Activated CD4-positive, alpha-beta T cell treated with anti-CD3 and anti-CD28 coated beads, Interleukin-2, amount 10 ng/mL, durations not matched to agents 24 days and 14 days (primary cell): ENCODE measurements at places on chromosomes 5 and 9.
A peak's percentile ranks its signal among the peaks of the same experiment; 100 is the strongest.

- peak; percentile 82 for DNase-seq
These were observed 272.7 kb upstream of the PANK3 start for GRCh38 chr5:168851902-168852321.

DNA sequence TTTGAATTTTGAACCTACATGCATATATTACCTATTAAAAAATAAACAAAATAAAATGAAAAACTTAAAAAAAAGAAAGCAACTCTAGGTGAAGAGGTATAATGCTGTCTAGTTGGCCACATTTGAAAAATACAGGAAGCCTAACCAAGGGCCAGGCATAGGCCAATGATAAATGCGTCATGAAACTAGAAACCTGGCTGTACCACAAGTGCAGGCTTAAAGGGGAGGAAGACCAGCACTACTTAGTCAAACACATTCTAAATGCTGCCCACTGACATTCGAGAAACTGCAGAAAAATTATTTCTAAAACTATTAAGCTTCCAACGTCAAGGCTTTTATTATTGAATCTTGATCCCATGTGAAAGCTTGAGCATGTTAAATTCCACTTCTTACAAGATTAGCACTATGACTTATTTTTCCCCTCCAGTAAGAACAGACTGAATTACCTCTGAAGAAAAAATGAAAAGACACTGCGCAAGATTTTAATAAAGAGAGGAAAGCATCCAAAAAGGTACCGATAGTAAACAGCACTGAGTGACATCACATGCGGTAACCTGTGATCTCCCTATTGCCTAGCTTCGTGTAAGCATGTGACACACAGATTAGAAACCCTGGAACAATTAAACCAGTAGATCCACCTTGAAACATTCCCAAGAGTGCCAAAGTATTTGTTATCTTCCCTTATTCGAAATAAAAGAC lies 16.2 kb downstream of the CDC14B start:
- no peak for DNase-seq

DNA sequence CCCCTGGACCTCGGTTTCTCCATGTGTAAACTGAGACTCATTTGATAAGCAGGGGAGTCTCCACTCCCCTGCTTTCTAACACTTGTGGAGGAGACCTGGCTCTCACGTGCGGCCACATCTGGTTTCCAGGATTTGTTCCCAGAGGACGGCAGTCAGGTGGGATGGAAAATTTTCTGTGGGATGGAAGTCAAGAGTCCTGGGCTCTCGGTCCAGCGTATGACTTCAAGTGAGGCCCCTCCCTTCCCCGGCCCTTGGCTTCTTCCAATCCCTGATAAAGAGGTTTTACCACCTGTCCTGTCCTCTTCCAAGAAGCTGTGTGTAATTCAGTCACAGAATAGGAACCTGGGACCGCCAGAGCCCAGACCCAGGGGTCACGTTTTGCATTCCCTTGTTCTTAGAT lies 35.0 kb downstream of the TMOD1 start:
- no peak for DNase-seq

- no peak for DNase-seq
These were observed 273.3 kb upstream of the ANKRD55 start for GRCh38 chr5:56506211-56506965.

DNA sequence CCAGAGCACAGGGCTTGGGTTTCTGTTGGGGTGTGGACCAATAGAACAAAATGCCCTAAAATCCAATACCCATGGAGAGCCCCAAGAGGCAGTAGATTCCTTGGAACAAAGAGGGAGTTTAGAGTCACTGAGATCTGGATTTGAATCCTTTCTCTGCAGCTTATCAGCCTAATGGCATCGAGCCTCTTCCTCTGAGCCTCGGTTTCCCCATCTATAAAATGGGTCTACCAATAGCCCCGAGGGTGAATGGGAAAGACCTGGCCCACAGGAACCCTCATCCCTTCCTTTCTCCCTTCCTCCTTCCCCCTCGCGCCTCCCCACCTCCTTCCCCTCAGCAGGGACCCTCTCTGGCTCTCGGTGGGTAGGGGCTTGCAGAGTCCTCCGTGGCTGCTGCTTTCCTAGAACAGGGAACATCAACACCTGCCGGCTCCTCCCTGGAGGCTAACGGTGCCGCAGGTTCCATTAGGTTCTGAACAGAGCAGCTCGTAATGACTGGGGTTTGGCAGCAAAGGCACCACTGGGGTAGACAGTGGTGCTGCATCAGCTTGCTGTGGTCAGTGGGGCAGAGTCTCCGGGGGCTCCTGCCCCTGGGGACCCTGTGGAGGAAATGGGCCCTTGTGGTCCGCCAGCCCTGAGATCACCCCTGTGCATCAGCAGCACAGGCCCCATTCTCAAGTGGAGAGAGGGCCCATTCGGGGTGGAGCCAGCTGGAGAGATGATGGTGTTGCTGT lies 40.3 kb downstream of the NEK6 start:
- no peak for DNase-seq

GRCh38 chr5:127203818-127204217 lies 86.8 kb upstream of the MEGF10 start:
- DNase-seq, result no peak

DNA sequence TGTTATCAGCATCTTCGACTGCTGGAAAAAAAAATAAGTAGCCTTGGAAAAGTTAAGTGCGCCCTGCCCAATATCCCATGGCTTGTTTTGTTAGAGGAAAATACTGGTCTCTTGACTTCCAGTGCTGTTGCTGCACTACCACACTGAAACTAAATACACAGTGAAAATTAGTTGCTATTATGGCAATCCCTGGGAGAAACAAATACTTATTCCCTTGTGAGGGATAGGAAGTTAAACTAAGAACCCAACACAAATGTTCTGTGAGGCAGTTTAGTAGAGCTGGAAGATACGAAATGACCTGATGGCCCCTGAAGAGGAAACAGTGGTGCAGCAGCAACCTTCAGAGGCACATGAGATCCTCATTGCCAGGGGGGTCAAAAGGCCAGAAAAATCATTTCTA lies 164.0 kb downstream of the ARL15 start:
- no peak for DNase-seq

DNA sequence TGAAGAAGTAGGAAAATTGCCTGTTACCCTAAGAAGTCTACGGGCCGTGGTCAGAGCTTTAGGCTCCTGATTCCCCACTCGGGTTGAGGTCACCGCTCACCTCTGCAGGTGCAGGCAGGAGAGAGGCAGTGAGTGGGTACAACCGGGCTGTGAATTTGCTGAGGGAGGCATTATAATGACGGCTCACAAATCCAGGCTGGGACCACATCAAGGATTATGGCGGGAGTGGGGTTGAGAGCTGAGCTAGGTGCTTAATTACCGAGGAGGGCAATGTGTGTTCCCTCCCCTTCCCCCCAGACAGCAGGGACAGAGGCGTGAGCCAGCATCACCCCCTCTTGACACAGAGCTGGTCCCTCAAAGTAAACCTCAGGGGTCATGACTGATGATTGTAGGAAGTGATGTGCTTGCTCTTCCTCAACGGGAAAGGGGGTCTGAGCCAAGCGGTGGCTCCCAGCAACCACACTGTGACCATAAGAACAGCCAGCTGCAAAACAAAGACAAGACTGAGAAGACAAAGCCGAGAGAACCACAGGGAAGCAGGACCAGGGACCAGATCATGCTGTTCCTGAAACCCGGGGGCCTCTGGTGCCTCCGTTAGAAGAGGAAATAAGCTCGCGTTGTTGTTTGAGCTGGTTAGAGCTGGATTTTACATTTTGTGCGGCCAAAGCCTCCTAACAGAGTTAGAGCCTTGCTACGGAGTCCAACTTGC lies 77.7 kb downstream of the OLFM1 start:
- no peak for DNase-seq

GRCh38 chr9:123450098-123450770 lies 94.2 kb downstream of the CRB2 start:
- no peak for DNase-seq

GRCh38 chr5:160159991-160160792 lies 40.9 kb upstream of the PWWP2A start:
- no peak for DNase-seq

GRCh38 chr9:30711591-30711990 lies 1672.9 kb upstream of the ACO1 start:
- DNase-seq, result no peak

- DNase-seq, result no peak
These were observed 32.1 kb downstream of the TARS1 start for GRCh38 chr5:33472805-33473409.

- no peak for DNase-seq
These were observed 12.9 kb upstream of the SLCO6A1 start for GRCh38 chr5:102511666-102512065.

GRCh38 chr5:56409331-56410190 lies 176.4 kb upstream of the ANKRD55 start:
- no peak for DNase-seq

DNA sequence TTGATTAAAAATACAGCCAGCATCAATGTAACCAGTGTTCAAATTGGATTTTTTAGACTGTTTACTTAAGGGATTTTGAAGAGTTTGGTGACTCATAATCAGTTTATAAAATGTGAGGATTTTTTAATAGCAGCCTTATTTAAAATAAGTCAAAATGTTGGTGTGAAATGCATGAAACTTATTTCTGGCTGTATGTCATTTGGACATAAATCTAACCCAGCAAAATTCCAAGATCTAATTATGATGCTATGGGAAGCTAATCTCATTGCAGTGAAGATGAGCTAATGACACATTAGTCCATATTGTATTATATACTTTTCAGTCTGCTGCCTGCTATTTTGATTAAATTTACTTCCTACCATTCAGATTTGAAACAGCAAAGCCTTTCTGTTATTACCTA lies 140.3 kb downstream of the AOPEP start:
- DNase-seq, result no peak

DNA sequence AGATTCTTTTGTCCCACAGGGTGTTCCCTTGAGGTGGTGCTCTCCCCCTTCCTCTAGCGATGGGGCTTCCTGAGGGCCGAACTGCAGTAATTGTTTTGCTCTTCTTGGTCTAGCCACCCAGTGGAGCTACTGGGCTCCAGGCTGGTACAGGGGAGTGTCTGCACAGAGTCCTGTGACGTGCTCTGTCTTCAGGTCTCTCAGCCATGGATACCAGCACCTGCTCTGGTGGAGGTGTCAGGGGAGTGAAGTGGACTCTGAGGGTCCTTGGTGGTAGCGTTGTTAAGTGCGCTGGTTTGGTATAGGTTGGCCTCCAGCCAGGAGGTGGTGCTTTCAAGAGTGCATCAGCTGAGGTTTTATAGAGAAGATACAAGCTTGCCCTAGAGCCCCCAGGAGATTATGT lies 20.4 kb upstream of the CEP72 start:
- DNase-seq, result no peak

GRCh38 chr9:79756414-79756813 lies 184.6 kb downstream of the TLE4 start:
- DNase-seq, result no peak

DNA sequence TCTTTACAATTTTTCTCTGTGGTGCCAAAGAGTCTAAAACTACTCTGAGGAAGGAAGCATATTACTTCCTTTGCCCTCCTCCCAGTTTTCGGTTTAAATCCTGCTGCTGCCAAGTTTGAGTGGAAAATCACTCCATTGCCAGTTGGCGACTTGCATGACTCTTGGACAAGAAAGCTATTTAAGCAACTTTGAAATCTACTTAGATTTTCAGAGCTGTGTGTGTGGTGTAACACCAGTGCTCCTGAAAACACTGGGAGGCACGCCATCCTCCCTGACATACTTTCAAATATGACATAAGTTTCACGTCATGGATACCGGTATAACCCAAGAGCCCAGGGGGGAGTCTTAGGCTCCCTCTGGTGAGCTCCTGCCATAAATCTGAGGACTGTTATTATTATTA lies 83.5 kb upstream of the RIOK2 start:
- DNase-seq, result no peak

DNA sequence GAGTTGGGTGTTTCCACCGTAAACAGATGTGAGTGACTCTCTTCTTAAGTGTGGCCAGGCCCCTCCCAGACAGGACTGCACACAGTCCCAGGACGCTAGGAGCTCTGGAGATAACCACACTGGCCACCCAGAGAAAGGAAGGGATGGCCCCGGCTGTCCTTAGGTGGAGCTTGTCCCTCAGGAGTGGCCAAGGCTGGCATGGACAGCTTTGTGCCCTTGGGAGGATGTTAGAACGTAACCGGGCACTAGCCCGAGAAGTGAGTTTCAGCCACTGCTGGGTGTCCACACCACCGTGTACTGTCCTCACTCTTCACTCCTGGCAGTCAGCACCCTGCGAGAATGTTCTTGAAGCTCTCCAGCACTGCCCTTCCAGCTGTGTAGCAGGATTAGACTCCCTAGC lies 35.8 kb upstream of the FCN2 start:
- DNase-seq, result no peak

- no peak for DNase-seq
These were observed 437.3 kb downstream of the BRINP1 start for GRCh38 chr9:118931941-118932340.

- DNase-seq, result peak; percentile 64
These were observed 306.6 kb downstream of the MLLT3 start for GRCh38 chr9:20315677-20316076.

DNA sequence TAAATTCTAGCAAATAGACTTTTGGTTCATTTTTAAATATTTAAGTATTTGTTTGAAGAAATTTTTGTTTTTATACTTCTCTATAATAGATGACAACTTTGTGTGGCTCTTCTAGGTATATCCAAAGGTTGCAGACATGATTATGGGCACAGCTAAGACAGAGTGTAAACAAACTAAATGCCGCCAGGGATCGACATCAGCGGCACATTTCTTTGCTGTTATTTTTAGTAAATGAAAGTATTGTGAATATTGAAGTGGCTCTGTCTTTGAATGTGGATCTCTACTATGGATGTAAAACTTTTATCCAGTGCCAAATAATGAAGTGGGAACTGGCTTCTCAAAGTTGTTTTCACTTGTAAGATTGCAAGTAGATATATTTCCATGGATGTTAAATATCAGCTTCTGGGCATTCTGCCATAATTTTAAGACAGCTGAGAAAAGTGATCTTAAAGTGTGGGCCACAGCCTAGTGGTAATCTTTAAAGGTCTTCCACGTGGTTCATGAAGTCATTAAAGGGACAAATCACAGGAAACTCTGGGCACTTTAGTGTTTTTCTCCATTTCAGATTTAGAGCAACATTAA lies 589.9 kb downstream of the ZNF608 start:
- DNase-seq, result no peak

- no peak for DNase-seq
These were observed 9.4 kb downstream of the MYOZ3 start for GRCh38 chr5:150670275-150670947.

GRCh38 chr5:55850839-55851674 lies at the start of gene IL31RA:
Gene IL31RA (plus strand): TSS chr5:55851357. CDS start chr5:55851571, 214 bp downstream.
- DNase-seq, result no peak

DNA sequence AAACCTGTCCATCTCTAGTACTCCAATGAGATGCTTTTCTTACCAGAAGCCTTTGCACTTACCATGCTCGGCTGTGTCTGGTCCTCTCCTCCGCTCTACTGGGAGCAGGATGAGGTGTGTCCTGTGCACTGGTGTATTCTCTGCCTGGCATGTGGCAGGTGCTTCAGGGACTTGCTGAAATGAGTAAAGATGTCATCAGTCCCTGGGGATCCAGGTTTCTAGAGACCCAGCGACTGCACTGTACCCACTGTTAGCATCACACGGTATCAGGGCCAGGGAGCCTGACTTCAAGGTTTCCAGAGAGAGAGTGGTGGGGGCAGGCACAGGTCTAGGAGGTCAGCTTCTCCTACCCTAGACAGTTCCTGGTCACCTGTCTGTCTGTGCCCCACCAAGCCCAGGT lies 10.5 kb downstream of the PTTG1 start:
- no peak for DNase-seq
